ENCODE measurements at places on chromosomes 13 and 19.

DNA sequence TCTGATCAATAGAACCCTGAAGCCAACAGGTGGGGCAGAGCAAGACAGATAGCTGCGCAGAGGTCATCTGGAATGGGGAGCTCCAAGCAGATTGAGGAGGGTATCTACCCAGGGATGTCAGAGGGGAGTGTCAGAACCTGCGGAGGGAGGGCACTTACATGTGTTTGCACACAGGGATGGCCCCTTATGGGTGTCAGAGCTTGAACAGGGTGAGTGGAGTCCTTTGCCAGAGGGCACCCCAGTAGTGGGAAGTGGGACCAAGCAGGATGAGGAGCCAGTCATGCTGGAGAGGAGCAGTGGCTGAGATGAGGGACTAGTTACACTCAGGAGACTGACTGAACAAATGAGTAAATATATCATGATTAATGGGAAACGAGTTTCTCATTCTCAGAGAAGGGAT, 17.0 kb upstream of the SIGLEC14 start:
- DNase-seq, result no peak

DNA sequence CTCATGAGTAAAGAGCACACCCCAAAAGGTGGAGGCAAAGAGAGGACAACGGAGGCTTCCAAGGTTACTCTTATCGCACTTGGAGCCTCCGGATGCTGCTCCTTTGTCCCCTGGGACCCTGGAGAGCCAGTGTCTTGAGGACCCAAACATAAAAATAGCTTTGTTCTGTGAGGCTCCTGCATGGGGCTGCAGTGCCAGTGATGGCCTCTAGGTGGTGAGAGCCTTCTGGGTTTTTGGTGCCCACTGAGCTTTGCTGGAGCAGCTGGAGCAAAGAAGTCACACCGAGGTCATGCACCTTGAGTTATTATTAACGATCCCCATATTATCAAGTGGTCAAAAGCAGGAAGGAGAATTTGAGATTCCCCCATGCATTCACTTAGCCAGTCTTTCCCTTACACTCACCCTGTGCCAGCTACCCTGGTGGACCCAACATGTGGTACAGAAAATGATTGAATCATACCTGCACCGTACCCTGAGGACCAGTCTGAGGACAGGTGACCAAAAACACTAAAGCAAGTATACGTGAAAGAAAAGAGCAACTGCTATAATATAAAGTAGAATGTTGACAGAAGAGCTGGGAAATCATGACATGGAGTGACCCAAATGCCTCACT, 41.5 kb downstream of the ZNF682 start:
- DNase-seq, result peak; percentile 52

GRCh38 chr13:112181336-112182067, 114.6 kb downstream of the SOX1 start:
- no peak for DNase-seq

DNA sequence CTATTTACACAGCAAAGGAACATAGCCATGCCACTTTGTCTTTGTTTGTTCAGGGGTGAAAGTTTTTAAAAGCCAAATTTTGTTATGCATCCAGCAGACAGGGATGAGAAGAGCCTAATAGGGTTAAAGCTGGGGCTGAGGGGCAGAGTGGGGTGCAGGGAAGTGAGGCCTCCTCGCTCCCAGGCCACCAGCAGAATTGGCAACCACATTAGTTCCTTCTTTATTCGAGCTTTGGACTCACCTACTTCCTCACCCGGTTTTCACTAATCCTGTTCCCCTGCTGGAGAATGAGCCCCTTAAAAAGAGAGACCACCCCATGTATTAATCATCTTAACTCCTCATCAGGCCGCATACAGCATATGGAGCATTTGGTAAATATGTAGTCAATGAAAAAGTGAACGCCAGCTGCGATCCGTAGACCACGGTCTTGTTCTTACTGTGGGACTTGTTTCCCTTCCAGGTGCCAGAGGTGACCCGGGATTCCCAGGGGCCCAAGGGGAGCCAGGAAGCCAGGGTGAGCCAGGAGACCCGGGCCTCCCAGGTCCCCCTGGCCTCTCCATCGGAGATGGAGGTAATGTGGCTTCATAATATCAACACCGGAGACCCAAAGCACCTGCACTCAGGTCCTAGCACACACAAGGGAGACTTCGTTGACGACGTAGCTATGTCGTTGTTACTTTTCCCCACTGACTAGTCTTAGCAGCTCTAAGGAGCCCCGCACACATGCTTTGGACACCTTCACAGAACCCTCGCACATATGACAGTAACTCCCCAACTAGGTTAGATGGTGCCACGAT, 112.1 kb downstream of the RAB20 start:
- DNase-seq, result no peak

DNA sequence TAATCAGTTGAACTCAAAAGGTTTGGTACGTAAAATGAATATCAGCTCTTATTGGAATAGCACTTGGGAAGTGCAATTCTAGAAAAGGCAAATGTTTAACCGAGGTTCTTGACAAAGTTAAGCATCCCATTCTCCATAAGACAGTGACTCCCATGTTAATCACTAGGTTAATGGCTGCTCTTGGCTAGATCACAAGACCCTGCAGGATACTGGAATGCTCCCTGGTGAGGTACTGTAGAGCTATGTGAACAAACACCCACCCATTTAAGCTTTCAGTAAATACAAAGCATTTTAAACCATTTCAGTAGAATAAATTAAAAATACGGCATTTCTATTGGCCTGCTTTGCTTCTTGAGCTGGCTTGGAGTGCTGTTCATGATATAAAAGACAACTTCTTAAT, 56.5 kb downstream of the TDRD3 start:
- DNase-seq, result no peak

GRCh38 chr13:40536443-40537113, 129.9 kb downstream of the FOXO1 start:
- no peak for DNase-seq

DNA sequence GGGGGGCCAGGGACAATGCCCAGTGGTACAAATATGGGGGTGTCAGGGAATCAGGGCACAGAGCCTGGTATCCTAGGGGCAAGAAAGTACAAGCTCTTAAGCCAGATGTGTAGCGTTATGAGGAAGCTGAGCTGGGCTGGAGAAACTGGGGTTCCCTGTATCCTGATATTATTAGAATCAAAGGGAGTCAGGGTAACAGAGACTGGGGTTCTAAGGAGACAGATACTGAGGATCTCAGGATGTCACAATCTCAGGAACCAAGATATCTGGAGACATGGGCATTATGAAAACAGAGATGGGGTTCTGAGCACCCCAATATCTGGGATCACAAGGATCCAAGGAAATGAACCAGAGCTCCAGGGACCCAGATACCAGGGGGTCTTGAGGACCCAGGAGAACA, 784 bp downstream of the BCL3 start:
- DNase-seq, result no peak

GRCh38 chr13:106505732-106506131, 29.7 kb downstream of the EFNB2 start:
- DNase-seq, result no peak

- no peak for DNase-seq
Observed at GRCh38 chr13:35789335-35790165, 313.1 kb upstream of the MAB21L1 start.

- no peak for DNase-seq
Observed at GRCh38 chr13:100131863-100132574, 43.1 kb downstream of the PCCA start.

- DNase-seq, result no peak
Observed at GRCh38 chr19:21912654-21913053, 76.7 kb upstream of the ZNF43 start.

GRCh38 chr13:85347251-85347650, 452.0 kb downstream of the SLITRK6 start:
- DNase-seq, result no peak

- no peak for DNase-seq
Observed at GRCh38 chr13:66829803-66830202, 400.3 kb downstream of the PCDH9 start.

- DNase-seq, result no peak
Observed at GRCh38 chr13:45615501-45616101, at the start of gene ERICH6B. Gene ERICH6B, minus strand, starts transcription at chr13:45615739. Its CDS starts 18,734 bp downstream, at chr13:45597005.

- DNase-seq, result peak; percentile 48
Observed at GRCh38 chr19:15330801-15331418, 1.4 kb downstream of the BRD4 start.

GRCh38 chr13:93982179-93982918, 497.1 kb downstream of the DCT start:
- no peak for DNase-seq

DNA sequence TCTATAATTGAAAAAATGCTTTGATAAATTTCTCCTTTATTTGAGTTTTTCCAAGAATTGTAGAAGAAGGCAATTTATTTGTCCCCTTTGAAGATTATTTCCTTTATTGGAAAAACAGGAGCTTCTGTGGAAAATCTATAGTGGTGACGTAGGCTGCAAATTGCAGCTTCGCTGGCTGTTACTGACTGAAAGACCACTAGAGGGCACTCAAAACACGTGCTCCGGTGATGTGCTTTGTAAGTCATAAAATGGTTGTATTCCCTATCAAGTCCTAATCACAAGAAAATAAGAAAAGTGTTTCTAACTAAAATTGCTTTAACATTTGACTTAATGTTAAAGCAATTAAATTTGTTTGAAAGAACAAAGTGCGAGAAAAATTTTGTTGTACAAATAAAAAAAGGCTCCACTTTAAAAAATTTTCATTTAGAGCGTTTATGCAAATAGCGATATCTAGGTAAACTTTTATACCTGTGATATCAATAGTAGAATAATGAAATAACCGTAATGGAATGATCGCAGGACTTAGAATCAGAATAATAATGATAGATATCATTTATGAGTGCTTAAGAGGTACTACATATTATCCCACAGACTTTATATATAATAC, 638.2 kb upstream of the SPRY2 start:
- peak; percentile 29 for DNase-seq

DNA sequence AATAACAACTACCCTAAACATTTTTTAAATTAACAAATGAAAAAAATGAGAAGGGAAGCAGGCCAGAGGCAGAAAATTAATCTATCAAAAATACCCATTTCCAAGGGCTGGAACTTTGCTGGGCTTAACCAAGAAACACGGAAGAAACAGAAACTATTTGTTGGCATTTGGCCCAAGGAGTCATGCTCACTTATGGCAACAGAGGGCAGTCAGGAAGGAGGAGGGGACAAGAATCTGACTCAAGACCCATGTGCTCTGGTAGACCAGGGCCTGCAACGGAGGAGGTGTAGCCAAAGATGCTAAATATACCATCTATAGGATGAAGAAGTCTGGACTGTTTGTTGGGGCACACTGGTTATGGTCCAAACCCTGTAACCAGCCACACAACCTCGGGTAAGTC, 496.7 kb downstream of the COG6 start:
- no peak for DNase-seq

DNA sequence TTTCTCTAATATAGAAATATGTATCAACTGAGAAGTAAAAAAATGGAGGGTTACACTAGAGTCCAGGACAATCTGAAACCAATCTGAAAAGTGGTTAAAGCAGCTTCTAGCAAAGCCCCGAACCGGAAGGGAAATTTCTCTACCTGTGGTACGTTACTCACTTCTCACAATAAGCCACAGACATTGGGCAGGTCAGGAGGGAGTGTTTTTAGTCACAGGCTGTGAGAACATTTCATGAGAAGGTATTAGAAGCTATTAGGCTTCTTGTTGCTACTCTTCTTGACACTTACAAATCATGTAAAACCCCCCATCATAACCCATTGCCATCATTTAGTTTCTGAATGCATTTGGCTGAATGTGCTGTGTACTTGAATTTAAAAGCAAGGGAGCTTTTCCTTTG, 120.9 kb downstream of the NUFIP1 start:
- DNase-seq, result no peak

DNA sequence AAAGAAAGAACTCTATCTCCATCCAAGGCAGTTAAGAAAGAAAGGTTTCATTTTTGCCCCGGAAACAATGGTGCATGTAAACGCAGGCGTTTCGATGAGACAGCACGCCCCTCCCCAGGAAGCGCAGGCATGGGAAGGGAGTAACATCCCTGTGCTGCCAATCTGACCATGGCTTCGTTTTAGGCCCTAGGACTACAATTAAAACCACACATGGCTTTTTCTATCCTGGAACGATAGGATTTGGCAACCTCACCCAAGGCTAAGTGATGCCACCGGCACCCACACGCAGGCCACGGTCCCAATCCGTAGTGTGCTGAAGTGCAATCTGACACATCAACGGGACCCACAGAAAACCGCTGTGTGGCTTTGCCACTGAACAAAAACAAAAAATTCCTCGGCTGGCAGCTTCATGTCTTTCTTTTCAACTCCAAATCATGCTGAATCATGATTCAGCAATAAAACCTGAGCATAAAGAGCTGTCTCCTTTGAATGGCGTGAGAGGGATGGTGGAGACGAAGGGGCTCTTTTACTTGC, 24.2 kb downstream of the RANBP3 start:
- DNase-seq, result peak; percentile 36

GRCh38 chr13:80262051-80262695, 78.8 kb downstream of the SPRY2 start:
- no peak for DNase-seq

DNA sequence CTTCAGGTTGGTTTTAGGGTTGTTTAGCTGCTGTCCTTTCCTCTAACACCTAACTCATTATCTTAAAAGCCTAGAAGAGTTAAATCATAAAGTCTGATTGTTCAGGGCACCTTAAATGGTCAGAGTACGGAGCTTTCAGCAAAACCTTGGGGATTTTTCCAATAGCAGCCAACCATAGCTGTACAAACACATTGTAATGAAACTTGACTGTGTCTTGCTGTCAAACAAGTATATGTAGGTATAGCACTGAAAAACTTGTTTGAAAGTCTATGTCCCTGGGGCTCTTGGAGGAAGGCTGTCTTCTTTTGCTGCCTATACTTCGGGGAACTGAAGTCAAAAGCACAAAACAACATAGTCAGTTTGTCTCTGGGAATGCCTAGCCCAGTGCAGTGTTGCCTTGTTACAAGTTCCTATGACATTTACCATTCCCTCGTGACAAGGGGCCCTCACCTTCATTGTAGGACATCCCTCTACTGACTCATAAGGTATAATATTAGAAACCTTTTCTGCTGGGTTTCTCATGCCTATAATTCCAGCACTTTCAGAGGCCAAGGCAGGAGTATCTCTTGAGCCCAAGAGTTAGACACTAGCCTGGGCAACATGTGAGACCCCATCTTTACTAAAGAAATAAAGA, 474.5 kb upstream of the NBEA start:
- no peak for DNase-seq

- no peak for DNase-seq
Observed at GRCh38 chr19:35858311-35858710, 1.6 kb downstream of the KIRREL2 start.

- no peak for DNase-seq
Observed at GRCh38 chr13:27644302-27644701, 22.6 kb downstream of the POLR1D start.

DNA sequence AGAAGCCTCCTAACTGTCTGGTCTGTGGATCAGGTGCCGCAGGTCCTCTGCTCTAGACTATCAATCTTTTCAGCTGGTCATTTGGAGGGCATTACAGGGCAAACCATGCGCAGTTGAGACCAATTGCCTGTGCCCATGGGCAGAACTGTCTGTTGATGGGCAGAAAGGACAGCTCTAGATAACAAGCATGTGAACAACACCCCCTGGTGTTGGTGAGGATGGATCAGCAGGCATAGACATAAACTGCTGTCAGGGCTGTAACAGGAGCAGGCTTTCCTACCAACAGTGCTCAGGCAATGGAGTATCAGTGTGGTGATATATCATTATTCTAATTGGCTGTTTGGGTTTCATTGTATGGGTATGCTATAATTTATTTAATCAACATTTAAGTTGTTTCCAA, 104.7 kb upstream of the KL start:
- peak; percentile 23 for DNase-seq

GRCh38 chr13:112968380-112968909, 569 bp upstream of the MCF2L start:
- DNase-seq, result peak; percentile 29

GRCh38 chr19:51002542-51003311, 1.3 kb upstream of the KLK8 start:
- DNase-seq, result no peak

GRCh38 chr13:35909837-35910540, 221.2 kb downstream of the DCLK1 start:
- DNase-seq, result no peak

Measured in CD4-positive, alpha-beta T cell treated with Interleukin-17A for 1 hour (primary cell).